ENCODE measurements at places on chromosomes 12 and 14. TPM values are rescaled to one million over a fixed set of nuclear protein-coding genes. Genes with fewer than 3 reads are reported as not detected.

DNA sequence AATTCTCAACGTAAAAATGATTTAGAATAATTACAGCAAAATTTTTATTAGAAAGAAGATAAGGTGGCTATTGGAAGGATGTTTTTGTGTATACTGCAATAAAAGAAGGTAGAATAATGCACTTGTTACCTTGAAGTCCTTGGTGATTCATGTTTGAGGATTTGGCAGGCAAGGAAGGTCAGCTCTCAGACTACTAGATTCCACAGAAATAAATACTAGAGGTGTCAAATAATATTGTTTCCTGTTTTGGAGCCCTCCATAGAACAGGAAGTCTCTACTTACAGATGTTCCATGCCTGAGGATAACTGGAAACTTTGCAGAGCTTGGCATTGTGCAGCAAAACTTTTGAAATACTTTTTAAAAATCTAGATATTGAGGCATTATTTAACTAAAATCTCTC is 284.3 kb upstream of the SYT1 start:
- no peak for DNase-seq

DNA sequence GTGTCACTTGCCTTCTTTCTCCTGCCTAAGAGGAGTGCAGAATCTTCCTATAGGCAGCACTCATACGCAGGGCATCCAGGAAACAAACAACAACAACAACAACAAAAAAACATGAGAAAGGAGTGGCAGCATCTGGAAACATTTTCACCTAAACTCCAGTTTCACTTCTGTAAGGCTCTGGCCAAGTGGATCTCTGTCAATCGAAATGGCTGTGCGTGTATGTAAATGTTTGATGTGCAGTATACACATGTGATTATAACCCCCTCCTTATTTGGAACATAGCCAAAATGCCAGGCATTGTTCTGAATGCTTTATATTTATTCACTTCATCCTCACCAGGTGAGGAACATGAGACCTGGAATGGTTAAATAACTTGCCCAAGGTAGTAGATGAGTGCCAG is 76.8 kb downstream of the COX16 start:
- DNase-seq, result no peak

GRCh38 chr14:34660796-34661195 is 30.8 kb upstream of the SNX6 start:
- no peak for DNase-seq

DNA sequence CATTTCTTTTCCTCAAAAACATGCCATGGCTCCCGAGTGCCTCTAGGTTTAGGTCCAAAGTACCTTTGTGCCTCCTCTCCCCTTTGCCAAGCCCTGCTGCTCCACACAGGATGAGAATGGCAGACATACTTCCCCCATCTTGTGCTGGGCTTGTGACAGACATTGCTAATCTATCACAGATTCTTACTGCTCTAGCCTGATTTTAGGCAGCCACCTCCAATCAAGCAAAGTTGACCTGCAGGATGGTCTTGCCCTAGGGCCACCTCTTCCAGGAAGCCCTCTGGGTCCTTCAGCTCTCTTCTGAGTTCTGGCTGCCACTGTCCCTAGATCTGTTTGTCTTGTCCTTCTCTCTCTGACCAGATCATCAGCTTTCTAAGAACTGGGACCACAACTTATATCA is 20.5 kb downstream of the FOXN4 start:
- DNase-seq, result no peak

GRCh38 chr14:65132855-65133254 is 30.5 kb upstream of the MAX start:
- peak; percentile 5 for DNase-seq

DNA sequence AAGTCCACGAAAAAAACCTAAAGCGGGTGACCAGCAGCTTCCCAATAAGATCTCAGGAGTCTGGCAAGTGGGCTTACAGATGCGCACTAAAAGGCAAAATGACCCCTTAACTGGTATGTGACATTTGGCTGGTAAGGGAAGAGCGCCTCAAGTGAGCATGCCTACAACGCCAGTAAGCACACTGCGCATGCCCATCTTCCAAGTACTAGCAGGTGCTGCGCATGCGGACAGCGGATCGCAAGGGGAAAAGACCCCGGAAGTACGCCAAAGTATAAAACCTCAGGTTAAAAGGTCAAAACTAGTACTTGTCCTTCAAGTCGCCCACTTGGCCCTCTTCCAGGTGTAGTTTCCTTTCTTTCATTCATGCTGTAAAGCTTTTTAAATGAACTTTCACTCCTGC is 518.5 kb upstream of the MDGA2 start:
- DNase-seq, result no peak

Gene OTX2
- not detected for total RNA-seq

DNA sequence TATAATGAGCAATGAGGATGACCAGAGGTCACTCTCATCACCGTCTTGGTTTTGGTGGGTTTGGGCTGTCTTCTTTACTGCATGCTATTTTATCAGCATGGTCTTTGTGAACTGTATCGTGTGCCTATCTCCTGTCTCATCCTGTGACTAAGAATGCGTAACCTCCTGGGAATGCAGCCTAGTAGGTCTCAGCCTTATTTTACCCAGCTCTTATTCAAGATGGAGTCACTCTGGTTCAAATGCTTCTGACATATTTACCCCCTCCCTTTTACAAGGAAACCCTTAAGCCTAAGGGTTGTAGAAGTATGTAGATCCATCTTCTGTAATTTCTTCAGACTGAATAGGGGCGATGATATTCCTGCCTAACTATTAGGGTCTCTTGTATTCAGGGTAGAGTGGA is 8.4 kb downstream of the IFI27L1 start:
- no peak for DNase-seq

Gene GZMH
- total RNA-seq, result not detected

GRCh38 chr14:46136456-46136855 is 515.1 kb downstream of the RPL10L start:
- no peak for DNase-seq

DNA sequence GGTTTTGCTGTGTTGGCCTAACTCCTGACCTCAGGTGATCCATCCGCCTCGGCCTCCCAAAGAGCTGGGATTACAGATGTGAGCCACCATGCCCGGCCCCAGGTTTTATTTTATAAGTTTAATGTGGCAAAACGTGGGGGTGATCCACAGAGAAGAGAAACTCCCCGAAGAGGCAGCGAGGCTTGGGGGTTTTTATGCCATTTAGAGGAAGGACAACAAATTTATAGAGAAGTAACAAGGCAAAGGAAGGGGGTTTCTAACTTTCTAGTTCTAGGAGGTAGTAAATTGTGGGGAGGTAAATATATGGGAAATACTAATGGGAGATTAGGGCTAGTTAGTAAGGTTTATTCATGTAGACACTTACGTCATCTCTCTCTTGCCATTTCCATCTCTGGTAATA is 17.2 kb upstream of the PHC1 start:
- no peak for DNase-seq

DNA sequence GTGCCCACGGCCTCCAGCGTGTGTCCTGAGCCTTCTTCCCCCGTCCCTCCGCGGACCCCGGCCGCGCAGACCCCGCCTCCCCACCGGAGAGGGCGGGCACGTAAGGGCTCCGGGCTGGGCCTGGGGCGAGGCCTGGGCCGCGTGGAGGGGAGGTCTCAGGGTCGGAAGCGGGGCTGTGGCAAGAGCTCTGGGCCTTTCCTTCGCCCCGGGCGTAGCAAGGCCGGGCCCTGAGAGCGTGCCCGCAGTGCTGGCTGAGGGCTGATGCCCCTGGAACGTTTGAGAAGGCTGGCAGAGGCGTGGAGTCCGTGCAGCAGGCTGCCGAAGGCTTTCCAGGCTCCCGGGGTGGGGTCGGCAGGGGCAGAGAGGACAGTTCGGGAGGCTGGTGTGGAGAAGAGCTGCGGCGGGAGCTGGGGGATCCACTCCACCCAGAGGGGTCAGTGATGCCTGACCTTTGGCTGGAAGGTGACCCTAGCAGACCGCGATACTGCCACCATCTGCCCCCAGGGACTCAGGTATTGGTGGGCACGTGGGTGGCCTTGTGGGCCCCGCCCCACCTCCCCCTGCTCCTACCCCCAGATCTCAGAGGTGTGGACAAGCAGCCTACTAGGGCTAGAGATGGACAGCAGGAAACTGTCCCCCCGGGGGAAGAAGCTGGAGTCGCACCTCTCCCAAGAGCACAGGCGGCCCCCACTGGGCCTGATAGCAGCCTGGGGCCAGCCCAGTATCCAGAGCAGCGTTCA is 558 bp downstream of the TEX22 start:
- peak; percentile 74 for DNase-seq

DNA sequence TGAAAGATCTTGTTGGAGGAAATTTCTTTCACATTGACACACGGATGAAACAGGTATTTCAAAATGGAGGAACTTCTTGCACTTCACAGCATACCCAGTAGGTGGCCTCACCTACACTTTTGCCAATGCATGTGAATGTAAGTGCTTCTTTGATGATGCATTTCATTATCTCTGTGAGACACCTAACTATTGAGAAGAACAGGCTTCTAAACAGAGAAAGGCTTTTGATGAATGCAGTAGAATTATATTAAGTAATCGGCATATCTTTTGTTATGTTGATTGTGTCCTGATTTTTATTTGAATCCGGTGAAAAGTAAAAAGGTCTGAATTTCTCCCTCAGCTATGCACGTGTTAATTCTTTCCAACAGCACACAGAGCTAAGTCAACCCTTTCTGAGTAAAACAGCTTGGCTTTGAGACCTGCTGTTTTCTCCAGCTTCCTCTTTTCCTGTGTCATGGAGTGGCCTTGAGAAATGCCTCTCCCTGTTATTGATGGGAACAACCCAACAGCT is 399.0 kb downstream of the NAV3 start:
- peak; percentile 59 for DNase-seq
